Activated CD4-positive, alpha-beta T cell treated with anti-CD3 and anti-CD28 coated beads, Interleukin-2, amount 50 U/mL, for 24 hours (primary cell): ENCODE measurements at places on chromosomes 11 and 22.

DNA sequence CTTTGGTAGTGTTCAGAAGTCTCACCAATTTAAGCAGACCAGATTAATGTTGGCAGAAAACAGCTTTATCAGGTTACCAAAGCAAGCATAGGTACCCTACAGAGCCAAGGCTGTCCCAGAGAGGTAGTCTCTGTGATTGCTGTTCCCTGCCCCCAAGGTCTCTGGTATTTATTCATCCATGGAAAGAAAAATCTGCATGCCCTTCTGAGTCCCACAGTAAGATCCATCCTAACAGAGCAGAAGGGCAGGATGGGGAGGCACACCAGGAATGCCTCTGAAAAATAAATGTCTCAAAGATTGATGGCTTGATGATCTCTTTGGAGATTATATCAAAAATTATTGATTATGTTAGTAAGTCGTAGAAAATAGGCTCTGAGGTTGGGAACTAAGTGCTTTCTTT, 122.8 kb downstream of the FAT3 start:
- no peak for DNase-seq

DNA sequence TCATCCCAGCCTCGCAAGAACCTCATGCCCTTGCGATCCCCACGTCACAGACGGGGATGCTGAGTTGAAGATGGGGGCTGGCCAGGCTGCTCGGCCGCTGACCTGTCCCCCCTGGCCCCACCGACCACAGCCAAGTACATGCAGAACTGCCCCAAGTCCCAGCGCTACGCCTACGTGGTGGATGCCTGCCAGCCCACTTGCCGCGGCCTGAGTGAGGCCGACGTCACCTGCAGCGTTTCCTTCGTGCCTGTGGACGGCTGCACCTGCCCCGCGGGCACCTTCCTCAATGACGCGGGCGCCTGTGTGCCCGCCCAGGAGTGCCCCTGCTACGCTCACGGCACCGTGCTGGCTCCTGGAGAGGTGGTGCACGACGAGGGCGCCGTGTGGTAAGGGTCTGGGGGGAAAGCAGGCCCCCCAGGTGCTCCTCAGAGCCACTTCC, 10.0 kb downstream of the MUC5B start:
- no peak for DNase-seq

GRCh38 chr11:2358754-2359442, 18.2 kb upstream of the CD81 start:
- no peak for DNase-seq

- no peak for DNase-seq
Observed at GRCh38 chr11:107215010-107215409, 196.7 kb upstream of the GUCY1A2 start.

GRCh38 chr11:100774859-100775258, 87.8 kb downstream of the ARHGAP42 start:
- no peak for DNase-seq

DNA sequence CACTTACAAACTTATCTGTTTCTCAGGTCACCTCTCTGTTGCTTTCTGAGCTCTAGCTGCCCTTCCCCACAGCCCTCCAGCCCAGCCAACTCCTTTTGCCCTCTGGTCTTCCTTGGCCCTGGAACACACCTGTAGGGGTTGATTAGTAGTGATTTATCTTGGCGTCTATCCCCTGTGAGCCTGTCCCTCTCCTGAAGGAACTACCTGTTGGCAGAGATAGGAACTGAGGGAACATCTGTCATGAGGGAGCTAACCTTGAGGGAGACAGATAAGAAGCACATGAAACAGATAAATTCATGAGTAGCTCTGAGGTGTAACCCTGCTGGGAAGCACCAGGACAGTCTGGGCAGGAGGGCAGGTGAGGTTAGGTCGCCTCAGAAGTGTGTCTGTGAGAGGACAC, 38.9 kb downstream of the CABIN1 start:
- DNase-seq, result no peak

- no peak for DNase-seq
Observed at GRCh38 chr11:64410404-64410734, 51.4 kb downstream of the RPS6KA4 start.

DNA sequence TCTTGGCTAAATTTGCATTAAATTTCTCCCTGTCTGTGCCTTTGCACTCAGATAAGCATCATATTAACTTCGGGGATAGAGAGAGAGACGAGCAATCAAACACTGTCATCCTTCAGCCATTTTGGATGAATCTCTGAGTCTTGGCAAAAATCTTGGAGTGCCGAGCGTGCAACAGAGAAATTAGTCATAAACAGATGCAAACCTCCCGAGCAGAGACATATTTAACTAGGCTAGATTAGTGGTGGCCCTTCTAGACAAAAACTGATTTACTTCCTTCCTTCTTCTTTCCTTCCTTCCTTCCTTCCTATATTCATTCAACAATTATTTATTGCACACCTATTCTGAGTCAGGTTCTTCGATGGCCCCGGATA, 114.4 kb upstream of the BLID start:
- no peak for DNase-seq

GRCh38 chr22:23565915-23566704, 14.0 kb downstream of the IGLL1 start:
- no peak for DNase-seq

GRCh38 chr11:2886191-2886894, 768 bp upstream of the CDKN1C start:
- no peak for DNase-seq

DNA sequence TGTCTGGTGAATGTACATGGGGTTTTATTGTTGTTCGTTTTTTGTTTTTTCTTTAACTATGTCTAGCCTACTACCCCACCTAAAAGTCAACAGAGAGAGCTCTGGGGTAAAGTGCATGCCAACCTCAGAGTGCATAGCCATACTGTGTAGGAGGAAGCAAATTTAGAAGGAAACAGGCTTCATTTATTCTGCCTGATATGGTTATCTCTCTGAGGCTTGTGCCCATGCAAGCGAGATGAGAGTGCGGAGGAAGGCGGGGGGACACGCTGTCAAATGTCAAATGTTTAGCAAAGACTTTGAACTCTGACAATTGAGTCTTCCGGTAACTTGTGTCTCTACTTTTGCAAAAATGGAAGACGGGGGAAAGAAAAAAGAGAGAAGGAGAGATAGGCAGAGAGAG, 295.5 kb downstream of the ETS1 start:
- DNase-seq, result no peak

- DNase-seq, result no peak
Observed at GRCh38 chr11:63686926-63687325, 5.6 kb downstream of the RTN3 start.

GRCh38 chr11:2928605-2929530, at the start of gene PHLDA2:
Gene PHLDA2 (minus strand): TSS chr11:2929420. CDS start chr11:2929364, 56 bp downstream.
- DNase-seq, result peak; percentile 39

DNA sequence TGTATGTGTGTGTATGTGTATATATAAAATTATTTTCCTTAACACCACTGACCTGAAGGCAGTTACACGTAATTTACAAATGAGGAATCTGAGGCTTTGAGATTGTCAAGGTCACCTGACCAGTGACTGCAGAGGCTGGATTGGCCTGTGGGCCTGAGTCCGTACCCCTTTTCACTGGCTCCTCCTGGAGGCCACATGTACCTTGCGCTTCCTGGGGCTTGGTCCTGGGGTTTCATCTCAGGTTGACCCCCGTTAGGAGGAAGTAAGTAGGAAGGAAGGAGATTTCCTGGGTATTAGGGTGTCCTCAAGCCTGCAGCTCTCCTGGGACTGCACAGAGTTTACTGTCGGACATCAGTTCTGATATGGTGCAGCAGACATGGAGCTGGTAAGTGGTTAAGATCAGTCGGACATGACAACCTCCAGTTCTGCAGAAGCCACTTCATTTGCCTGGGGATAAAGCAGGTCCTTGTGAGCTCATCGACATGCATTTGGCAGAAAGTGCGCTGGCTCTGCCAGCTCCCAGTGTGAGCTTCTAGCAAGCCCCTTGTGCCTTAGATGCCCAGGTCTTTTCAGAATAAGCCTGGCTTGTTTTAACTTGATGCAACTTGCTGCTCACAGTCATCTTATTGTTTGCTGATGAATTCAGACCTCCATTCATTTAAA, 36.6 kb downstream of the ST3GAL4 start:
- no peak for DNase-seq

DNA sequence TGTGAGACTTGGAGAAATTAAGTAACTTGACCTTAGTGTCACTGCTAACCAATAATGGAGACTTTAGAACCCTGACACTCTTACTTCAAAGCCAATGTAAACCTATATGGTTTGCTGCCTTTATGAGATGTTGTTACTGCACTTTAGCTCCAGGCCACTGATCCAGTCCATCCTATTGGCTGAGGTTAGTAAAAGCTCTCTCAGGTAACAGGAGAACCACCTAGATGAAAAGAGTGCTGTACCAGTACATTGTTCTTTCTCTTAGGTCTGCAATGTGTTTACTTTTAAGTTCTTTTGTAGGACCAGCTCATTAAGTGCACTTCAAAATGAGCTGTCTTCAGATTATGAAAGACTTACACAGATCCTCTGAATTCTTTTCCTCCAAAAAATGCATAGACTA, 994.0 kb upstream of the FAT3 start:
- DNase-seq, result no peak

DNA sequence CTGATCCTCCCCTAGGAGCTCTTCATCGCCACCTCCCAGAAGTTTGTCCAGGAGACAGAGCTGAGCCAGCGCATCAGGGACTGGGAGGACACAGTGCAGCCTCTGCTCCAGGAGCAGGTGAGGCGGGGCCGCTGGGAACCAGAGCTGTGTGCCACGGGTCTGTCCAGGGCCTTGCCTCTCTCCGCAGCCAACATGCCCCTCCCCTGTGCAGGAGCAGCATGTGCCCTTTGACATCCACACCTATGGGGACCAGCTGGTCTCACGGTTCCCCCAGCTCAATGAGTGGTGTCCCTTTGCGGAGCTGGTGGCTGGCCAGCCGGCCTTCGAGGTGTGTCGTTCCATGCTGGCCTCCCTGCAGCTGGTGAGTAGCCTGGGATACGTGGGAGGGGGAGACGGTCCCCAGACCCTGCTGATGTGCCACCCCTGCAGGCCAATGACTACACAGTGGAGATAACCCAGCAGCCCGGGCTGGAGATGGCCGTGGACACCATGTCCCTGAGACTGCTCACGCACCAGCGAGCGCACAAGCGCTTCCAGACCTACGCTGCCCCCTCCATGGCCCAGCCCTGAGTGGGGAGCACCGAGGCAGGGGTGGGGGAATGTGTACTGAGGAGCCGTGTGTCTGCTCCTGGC, 2.5 kb downstream of the SCO2 start:
- DNase-seq, result no peak

DNA sequence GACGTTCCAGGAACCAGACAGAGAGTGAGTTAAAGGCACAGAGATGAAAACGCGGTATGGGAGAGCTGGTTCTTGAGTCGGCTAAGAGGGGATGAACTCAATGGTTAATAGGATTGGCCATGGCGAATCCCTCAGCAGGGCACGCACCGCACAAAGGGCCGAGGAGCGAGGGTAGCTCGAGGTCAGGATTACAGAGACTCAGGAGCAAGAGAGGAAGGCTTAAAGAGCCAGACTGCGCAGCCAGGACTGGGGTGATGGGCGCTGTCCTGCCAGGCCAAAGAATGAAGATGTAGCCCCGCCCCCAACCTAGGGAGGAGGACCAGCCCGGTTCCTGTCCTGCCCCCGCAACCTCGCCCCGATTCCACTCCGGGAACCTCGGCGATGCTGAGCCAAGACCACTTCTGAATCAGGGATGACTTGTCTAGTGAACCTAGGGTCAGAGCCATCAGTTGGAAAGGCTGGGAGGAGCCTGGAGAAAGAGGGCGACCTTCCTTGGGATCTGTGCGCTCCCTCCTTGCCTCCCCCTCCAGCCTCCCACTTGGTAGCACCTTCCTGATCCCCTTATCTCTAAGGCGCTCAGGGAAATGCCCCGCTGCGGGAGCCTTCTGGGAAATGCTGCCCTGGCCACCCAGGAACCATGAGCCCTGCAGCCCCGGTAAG, at the start of gene PLEKHB1:
TSS of gene PLEKHB1 (plus strand) at position 610 of the 660 bp plus-strand sequence. CDS start at position 638, 28 bp downstream.
- DNase-seq, result no peak

GRCh38 chr11:15591112-15591537, 476.4 kb downstream of the INSC start:
- DNase-seq, result no peak

DNA sequence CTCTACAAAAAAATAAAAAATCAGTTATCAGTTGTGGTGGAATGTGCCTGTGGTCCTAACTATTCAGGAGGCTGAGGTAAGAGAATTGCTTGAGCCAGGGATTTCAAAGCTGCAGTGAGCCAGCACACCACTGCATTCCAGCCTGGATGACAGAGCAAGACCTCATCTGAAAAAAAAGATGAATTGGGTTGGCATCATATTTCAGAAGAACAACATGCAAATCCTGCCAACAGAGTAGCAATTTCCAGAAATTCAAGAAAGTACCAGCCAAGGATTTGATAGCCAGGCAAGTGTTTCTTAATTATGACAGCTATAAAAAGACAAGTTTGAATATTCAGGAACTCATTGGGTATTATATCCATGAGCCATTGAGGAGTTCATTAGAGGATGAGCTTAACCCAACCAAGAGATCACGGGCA, 75.2 kb downstream of the USP47 start:
- DNase-seq, result no peak

- no peak for DNase-seq
Observed at GRCh38 chr22:21652547-21653545, 10.7 kb downstream of the SDF2L1 start.

DNA sequence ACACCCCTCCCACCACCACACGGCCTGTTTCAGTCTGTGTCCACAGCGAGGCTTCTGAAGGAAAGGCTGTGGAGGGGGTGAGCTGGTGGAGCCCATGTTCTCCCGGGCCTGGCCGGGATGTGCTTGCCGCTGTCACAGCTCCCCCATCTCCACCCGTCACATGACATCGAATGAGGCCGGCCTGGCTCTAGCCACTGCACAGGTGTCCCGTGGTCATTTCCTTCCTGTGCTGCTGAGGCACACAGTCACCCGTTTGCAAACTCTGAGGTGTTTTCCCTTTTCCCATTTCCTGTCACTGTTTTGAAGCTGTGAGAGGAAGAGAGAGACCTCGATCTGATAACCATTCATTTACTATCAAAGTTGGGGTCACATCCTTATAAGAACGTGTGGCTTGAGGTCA, 55.7 kb upstream of the CLDN5 start:
- no peak for DNase-seq

DNA sequence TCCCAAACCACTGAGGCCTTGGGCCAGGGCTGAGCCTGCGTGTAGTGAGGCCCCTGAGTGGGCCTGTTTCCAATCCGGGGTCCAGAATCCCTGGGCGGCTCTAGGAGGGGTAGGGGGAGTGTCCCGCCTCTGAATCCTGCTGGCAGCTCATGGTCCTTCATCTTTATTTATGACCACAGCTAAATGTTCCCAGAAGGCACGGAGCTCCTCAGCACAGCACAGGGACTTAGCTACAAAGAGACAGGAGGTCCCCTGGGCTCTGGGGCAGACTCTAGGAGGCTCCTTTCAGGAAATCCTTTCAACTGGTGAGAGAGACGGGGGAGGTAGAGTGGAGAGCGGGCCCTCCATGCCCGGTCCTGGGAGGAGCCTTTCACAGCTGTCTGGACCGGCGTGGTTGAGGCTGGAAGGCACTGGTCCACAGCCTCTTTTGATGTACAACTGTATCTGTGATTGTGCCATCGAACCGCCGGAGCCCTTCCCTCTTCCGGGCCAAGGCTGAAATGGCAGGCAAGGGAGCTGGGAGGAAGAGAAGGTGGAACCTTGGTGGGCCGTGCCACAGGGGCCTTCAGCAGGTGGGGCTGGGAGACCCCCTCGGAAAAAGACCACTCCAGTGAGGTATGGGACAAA, 46.8 kb downstream of the SCUBE1 start:
- DNase-seq, result no peak

- no peak for DNase-seq
Observed at GRCh38 chr11:109772892-109773291, 320.3 kb upstream of the ZC3H12C start.
